ENCODE measurements at places on chromosomes 4 and X.

GRCh38 chrX:154398668-154399526, 720 bp downstream of the RPL10 start:
- peak; percentile 19 for DNase-seq

- DNase-seq, result no peak
Measured at GRCh38 chrX:250965-251364, 30.2 kb upstream of the PLCXD1 start.

- no peak for DNase-seq
Measured at GRCh38 chr4:76002176-76002575, 5.1 kb downstream of the CXCL9 start.

GRCh38 chr4:79273915-79274314, 51.9 kb downstream of the NAA11 start:
- no peak for DNase-seq

GRCh38 chrX:22043872-22044271, 11.7 kb downstream of the PHEX start:
- DNase-seq, result no peak

- no peak for DNase-seq
Measured at GRCh38 chr4:89753601-89754066, 83.3 kb downstream of the SNCA start.

GRCh38 chrX:124231451-124231759, 101.1 kb upstream of the TEX13D start:
- DNase-seq, result no peak

DNA sequence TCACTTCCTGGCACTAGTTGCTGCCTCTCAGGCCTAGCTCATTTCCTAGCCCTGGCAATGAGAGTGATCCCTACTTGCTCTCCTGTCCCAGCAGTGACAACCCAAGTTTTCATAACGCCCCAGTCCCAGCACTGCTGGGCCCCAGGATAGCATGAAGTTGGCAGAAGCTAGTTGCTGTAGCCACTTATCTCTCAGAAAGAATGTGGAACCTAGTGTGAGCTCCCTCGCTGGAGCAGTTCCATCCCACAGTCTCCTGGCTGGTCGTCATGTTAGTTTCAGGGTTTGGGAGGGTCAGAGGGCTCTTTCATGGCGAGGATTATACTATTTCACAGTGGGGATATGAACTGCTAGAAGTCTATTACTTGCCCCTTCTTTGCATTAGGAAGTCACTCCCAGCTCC, 5.1 kb downstream of the PF4 start:
- no peak for DNase-seq

GRCh38 chrX:105191878-105192277, 28.6 kb downstream of the TEX13A start:
- no peak for DNase-seq

GRCh38 chr4:187424636-187425035, 570.9 kb upstream of the ZFP42 start:
- DNase-seq, result no peak

- DNase-seq, result no peak
Measured at GRCh38 chrX:19689170-19689779, 174.0 kb upstream of the MAP3K15 start.

DNA sequence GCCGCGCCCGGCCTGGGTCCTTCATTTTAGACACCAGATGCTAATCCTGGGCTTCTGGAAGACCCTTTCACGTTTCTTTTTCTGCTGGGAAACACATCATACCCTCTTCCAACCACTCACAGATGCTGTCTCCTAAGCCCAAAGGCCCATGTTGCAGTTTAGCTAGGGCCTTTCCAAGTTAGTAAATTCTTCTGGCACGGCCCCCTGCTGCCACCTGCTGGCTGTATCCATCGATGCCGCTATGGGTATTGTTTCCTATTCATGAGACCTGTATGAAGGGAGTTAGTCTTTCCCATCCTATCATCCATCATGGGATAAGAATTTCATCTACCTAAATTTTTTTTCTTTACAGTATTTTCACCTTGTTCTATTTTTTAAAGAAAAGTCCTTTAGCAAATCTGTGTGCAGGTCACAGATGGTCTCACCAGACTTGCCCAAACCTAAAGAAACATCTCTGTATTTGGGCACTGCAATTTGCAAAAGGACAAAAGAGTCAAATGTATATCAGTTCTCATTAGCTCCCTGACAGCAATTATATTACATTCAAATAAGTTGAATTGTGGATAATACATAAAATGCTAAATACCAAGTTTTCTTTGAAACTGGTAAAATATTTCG, 37.8 kb upstream of the SLC9A7 start:
- peak; percentile 78 for DNase-seq

DNA sequence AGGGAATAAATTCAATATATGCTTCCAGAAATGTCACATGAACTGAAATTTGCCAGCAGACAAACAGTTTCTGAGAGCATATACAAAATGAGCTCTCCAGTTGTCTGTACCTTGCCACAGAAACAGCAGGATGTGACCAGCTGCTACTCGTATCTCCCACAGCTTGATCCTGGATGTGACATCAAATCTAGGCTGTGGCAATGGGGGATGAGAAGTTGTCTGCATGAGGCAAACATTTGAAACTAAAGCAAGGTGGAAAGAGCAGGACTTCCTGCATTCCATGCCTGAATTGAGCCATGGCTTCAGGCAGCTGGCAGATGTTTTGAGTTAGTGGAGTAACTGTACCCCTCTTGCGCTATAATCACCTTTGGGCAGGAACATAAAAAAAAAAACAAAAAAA, 1724.0 kb downstream of the RPA4 start:
- no peak for DNase-seq

GRCh38 chr4:110514889-110515479, 39.0 kb downstream of the ENPEP start:
- DNase-seq, result no peak

DNA sequence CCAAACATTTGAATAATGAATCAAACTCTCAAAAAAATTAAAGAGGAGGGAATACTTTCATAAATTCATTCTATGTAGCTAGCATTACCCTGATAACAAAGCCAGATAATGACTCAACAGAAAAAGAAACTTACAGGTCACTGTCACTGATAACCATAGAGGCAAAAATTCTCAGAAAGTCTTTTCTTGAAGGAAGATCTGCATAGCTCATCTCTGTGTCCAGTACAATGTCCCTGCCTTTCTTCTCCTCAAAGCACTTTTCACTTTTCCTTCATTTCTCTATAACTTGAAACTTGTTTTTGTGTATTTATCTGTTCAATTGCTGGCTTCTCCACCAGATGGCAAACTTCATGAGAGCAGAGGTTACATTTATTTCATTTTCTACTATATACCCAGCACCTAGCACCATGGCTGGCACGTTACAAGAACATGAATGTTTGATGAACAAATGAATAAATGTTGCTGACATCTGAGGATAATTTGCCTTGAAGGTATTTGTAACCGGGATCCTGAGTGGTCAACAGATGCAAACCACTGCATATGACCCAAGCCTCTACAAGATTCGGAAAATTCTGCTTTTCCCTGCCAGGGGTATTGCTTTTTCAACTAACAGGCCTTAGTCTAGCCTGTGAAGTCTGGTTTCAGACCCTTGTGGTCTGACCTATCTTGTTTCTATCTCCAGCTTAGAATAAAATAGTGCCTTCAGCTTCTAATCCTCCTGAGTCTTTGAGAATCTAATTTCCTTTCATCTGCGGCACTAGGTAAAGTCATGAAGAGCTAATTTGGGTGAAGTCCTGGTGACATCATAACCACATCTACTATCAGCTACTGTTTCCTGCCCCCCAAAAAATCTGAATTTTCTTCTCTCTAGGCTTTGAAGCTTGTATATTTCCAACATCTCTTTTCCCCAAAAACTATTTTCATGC, 52.5 kb upstream of the ANTXR2 start:
- DNase-seq, result no peak

DNA sequence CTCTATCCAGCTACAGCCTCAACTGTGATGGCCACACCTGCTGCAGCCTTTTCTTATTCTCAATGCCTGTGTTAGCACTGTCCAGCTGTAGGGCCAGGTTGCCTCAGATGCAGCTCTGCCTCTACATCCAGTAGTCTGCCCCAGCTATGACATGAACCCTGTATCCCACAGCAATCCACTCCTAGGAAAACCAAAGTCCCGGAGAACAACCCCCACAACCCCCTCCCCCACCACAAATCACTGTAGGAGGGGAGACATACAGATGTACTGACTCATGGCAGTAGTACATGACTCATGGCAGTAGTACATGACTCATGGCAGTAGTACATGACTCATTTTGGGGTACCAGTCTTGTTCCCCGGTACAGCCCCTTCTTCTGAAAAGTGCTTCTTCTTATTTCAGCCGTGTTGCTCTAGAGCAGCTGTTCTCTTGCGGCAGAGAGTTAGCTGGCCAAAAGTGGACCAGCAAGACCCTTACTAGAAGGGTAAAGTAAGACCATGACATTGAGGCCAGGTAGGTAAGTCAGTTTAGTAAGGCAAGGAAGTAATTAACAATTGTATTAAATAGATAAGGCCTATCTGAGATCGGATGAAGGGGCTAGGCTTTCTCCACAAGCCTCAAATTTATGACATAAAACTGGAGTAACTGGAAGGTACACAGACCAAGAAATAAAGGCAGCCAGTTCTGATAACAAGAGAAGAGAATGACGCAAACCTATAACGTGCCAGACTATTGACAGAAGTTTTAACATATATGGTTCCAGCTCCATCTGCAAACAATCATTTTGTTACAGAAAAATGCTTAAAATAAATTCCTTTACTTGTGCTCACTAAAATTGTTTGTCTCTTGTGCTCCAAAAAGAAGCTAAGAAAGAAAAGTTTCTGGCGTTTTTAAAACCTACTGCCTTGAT, 221.4 kb downstream of the TACR3 start:
- DNase-seq, result no peak

DNA sequence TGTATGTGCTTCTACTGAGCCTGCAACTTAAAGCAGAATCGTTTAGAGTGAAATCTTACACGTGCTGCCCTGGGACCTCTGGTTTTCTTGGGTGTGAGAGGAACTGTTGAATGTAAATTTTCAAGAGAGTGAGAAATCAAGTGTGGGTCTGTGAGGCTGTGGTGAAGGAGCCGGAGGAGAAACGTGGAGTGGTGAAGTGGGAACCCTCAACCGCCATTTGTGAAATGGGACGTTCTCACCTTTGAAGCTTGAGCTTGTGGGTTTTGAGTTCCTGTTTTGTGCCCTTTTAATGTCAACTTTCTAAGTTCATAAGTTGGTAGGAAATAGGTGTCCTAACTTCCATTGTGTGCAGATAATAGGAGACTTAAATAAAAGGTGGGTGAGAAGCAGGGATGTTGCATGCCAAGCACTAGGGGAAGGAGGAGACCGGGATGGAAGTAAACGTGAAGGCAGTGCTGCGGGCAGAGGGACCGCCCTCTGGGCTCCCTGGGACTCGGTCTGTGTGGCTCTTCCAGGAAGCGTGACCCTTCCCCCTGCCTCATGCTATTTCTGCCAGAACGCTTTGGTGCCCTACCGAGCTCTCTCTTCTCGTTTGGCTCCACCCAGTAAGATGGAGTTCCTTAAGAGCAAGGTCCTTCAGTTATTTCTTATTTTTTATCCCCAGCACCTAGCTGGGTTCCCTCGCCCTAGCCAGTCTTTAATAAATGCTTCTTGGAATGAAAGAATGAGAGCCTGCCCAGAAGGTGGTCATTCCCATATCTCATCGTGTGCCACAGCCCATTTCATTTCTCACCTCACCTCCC, 56.0 kb downstream of the TMEM131L start:
- no peak for DNase-seq

DNA sequence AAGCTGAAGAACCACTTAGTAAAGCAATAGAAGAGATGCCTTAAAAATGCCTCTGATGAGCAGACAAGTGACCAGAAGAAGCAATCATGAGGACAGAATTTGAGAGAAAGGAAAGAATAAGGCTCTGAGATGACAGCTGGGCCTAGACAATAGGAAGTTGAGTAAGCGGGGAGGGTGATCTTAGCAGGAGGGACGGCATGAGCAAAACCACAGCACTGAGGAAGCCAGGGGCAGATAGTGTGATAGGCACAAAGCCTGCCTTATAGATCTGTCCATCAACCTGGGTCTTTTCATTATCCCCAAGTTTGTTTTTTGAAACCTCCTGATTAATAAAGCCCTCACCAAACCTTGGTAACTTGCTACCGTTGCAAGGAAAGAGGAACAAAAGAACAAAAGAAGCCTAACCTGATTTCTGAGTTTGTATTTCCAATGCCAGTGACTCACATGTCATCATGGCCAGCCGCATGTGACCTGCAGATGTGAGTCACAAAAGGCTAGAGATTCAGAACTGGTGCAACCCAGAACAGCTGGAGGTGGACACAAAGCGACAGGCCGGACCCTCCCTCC, 55.7 kb upstream of the PPARGC1A start:
- DNase-seq, result no peak

DNA sequence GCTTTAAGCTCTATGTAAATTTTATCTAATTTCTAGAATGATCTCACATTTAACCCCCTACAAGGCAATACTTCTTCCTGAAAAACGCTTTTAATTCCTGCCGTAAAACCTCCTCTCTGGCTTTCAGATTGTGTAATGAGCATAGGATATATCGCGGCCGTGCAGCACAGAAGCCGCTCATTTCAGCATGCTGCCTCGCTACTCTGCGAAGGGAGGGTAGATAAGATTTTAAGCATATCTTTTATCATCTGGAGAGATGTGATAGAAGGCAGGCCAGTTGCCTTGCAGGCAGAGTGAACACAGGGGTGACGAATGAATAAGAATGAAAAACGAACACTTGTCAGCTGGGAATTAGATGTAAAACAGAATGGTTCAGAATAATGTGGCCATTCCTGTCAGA, 265.5 kb downstream of the UNC5C start:
- DNase-seq, result no peak

DNA sequence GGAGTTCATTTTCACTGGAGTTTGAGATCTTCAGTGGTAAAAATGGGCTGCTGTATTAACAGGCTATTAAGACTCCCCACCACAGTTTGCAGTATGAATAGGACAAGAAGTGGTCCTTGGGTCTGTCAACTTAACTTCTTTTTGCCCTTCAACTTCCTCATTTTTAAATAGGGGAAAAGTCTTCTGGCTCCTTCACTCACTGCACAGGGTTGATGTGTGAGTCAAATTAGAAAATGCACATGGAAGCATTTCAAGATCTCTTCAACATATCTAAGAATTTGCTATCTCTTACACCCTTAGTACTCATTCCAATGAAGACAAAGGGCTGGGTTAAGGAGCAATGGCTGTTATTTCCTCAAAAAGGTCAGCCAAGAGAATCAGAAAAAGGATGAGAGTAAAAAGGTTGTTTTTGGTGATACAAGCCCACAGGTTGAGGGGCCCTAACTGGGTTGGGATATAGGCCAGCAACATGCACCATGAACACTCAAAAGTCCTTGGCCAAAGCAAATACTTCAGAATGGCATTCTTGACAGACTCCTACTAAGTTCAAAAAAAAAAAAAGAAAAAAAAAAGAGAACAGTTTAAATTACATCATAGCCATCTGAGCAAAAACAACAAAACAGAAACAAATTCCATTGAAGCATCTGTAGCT, 13.4 kb downstream of the PDE5A start:
- no peak for DNase-seq

DNA sequence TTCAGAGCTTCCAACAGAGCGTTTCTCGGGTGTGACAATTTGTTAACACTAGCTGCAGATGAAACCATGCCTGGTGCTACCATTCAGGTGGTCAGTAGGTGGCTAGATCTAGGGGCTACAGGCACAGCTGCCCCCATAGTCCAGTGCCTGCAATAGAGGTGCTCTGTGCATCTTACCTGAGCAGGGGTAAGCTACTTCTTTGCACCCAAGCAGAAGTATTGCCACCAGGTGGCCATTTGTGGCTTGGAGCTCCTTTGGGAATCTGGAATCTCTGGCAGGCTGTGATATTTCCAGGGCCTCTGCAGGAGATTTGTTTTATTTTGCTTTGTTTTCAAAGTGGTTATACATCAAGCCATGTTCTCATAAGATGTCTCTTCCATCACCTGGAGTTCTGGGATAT, 170.7 kb upstream of the PUDP start:
- DNase-seq, result no peak
